Aorta (tissue), 5 donors: ENCODE measurements at places on chromosomes 3 and 15.
A peak's percentile ranks its signal among the peaks of the same experiment; 100 is the strongest.

- peak; percentile 29 for DNase-seq
Observed at GRCh38 chr15:75007216-75007615, 11.9 kb downstream of the SCAMP5 start.

- no peak for DNase-seq
Observed at GRCh38 chr3:118868051-118868450, 166.6 kb downstream of the IGSF11 start.

- no peak for DNase-seq
Observed at GRCh38 chr15:75684648-75685047, 28.0 kb downstream of the CSPG4 start.

- DNase-seq, result no peak
Observed at GRCh38 chr3:42095540-42095939, 4.4 kb downstream of the TRAK1 start.

DNA sequence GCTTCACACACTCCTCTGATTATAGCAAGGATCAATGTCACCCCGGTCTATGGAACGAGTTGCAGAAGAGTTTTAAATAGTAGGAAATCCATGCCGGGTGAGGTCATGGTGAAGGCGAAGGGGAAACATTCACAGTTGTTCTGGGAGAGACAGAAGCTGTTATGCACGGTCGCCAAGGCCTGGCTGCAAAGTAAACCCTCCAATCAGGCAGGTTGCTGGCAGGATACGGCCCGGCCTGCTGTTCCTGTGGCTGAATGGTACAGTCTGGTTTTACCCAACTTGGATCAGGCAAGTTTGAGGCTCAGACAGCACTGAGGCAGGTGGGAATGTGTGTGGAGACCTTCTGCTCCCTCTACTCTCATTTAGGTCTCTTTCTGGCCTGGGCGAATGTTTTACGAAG, 45.3 kb upstream of the ATP2B2 start:
- DNase-seq, result no peak

DNA sequence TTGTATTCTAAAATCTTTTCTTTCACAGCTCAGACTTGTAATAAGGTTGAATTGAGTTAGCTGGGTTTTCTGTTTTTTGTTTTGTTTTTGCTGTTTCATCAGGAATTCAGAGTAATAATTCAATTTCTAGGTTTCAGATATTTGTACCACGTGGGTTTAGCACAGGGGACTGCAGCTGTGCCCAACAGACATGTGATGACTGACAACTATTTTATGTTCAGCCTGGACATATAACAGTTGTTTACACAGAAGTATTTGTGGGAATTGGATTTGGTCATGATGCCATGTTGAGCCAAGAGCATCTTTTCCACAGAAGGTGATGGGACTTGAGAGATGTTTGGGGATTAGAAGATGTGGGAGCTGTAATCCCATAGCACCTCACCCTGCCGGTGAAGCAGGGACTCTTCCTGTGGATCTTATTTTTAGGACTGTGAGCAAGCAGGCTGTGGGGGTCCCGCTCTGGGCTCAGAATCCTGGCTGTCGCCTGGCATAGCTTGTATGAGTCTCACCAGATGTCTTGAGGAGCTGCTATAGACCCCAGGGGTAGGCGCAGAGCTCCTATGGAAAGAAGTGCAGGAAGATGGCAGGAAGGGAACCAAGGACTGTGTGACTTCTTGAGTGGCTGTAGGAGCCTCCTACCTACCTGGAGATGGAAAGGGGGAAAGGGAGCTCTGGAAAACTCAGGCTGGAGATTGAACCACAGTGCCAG, 23.7 kb downstream of the PXYLP1 start:
- no peak for DNase-seq

DNA sequence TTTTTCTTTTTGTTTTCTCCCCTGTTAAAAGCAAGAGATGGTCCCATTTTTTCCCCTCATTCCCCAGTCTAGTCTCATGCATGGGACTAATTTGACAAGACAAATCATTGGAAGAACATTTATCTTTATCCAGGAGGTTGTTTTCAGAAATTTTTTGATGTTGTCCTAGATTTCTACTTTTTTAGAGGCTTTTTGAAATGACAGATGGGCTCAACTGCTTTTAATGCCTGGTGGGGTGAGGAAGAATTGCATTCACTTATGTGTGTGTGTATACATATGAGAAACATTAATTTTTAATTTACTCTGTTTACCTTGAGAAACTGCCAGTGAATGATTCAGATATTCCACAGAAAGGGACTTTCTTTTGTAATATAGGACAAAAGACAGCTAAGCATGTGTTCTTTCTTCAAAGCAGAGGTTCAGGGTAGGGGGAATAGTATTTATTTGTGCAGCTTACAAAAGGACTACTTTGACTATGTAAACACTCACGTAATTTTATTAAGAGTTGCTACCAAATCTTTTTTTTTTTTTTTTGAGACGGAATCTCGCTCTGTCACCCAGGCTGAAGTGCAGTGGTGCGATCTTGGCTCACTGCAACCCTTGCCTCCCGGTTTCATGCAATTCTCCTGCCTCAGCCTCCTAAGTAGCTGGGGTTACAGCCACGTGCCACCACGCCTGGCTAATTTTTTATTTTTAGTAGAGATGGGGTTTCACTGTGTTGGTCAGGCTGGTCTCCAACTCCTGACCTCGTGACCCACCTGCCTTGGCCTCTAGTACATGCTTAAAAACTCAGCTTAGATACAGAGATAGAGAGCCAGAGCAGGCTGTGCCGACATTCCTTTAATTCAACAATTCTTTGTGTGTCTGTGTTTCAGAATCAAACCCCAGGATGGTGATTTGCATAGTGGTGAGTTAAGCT, 130.1 kb upstream of the RARB start:
- DNase-seq, result no peak

DNA sequence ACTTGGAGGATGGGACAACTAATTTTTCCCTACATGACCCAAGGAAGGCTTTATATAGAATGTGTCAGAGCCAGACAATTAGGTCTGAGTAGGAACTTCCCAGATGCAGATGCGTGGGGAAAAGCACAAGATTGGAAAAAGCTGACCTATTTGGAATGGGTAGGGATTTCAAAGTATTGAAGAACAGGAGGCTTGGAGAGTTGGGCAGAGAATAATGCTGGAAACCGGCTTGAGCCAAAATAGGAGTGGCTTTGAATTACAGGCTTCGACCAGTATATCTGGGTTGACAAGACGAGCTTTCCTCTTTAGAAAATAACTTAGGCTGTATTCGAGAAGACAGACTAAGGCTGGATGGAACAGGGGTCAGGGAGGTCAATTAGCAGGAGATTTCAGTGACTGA, 181.1 kb downstream of the GBE1 start:
- DNase-seq, result no peak

- no peak for DNase-seq
Observed at GRCh38 chr3:150407051-150407807, 869 bp upstream of the TSC22D2 start.

- DNase-seq, result no peak
Observed at GRCh38 chr3:43644443-43644842, 22.6 kb upstream of the ANO10 start.

GRCh38 chr3:190642016-190642415, 128.1 kb downstream of the IL1RAP start:
- DNase-seq, result no peak

DNA sequence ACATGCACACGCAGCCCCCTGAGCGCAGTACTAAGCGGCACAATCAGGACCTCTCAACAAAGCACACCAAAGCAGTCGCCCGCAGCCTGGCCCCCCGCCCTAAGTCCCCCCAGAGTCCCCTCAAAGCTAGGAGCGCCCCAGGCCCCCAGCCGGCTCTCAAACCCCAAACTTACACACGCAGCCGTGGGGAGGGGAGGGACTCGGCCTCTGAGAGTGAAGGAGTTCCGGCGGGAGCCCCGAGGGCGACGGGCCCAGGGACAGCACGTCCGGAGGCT, 5.5 kb downstream of the GATA2 start:
- DNase-seq, result no peak

- DNase-seq, result no peak
Observed at GRCh38 chr3:157263027-157263426, 103.1 kb upstream of the CCNL1 start.

DNA sequence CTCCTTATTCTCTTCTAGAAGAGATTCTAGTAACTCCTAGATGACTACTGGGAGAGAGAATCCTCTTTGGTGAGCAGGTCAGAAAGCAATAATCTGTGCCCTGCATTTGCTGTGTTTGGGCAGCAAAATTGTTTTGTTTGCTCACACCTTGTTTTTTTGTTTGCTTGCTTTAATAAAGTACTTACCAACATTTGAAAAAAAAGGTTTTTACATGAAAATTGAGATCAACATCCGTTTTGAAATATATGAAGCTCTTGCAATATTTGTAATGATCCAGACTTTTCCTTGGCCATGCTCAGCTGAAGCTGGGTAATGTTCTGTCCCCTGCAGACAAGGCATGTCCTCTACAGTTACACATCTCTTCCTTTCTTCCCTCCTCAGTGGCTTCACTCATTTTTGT, 62.2 kb downstream of the DIPK2A start:
- DNase-seq, result no peak

GRCh38 chr3:63910001-63910400, 2.2 kb downstream of the SCAANT1 start:
- no peak for DNase-seq

DNA sequence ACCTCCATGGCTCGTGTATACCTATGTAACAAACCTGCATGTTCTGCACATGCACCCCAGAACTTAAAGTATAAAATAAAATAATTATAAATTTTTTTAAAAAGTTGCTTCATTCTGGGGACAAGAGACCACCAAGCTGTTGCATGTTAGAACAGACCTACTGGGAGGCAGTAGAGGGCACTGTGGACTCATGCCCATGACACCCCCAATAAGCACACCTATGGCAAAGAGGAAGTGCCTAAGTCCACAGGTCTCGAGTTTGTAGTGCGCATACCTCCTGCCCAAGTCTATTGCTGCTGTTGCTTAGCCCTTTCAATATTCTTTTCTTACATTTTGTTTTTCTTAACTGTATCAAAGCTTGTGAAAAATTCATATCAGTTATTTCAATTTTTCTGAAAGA, 267.9 kb upstream of the THBS1 start:
- DNase-seq, result no peak
